Activated CD8-positive, alpha-beta memory T cell treated with anti-CD3 and anti-CD28 coated beads for 4 hours (primary cell): ENCODE measurements at places on chromosomes 13 and 19.

GRCh38 chr13:114230575-114230974 lies 4.1 kb upstream of the CDC16 start:
- DNase-seq = no peak

DNA sequence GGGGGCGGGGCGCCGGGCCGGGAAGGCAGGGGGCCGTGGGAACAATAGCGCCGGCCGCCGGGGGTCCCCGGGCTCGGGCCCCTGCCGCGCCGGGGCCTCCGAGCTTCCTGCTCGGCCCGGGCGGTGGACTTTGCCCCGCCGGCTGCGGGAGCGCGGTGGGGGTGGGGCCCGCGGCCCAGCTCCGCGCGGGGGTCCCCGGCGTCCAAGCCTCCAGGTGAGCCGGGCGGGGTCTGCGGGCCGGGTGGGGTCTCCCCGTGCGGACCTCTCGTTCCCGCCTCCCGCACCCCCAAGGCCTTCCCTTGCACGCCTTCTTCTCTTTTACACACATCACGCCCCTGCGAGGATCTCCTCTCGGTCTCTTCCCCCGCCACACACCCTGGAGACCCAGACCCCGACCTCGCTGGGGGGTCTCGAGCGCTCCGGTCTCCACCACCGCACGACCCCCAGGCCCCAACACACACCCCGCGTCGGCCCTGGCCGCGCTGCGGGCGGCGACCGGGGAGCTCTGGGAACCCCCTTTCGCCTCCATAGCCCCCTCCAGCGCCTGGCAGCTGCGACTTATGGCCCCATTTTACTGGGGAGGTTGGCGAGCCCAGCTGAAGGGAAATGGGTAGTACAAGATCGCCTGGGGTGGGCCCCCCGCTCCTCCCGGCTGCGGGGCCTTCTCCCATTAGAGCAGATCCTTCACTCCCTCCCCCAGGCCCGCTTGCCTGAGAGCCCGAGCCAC lies 711 bp downstream of the CAMSAP3 start:
- DNase-seq = no peak

- no peak for DNase-seq
Measured at GRCh38 chr13:110250258-110250891, 56.6 kb downstream of the COL4A1 start.

- DNase-seq = no peak
Measured at GRCh38 chr13:78997902-78998629, 339.1 kb upstream of the OBI1 start.

DNA sequence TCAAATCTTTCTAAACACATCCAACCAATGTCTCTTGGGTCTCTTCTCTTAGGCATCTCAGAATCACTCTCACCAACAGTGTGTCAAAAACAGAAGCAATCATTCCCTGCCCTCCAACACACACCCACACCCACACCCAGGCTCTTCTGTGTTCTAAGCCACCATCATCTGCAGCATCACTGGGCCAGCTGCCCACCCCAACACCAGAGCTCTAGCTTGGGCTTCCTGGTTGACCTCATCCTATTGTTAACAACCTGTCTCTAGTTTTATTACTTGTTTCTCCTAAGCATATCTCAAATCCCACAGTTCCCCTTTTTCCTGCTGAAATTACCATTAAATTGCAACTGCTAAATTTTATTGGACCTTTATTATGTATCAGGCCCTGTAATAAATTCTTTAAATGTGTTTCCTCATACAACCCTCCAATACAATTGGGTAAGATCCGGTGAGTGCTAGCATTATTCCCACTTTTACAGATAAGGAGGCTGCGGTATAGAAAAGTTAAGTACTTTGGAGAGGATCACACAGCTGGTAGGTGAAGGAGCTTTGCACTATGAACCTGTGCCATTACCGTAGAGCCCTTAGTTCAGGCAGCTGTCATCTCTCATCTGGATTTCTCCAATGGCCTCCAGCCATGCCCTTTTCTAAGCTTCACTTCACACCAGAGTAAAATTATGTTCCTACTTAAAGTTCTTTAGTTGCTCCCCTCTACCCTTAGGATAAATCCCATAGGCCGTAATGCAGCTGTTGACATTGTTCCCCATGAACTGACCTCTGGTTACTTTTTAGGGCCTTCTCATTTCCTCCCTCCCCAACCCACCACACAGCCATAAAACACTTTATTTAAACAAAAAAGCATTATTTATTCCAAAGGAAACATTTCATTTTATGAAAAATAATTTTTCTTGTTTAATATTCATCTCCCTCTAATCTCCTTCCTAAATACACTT lies 227.7 kb downstream of the B3GLCT start:
- DNase-seq = no peak

DNA sequence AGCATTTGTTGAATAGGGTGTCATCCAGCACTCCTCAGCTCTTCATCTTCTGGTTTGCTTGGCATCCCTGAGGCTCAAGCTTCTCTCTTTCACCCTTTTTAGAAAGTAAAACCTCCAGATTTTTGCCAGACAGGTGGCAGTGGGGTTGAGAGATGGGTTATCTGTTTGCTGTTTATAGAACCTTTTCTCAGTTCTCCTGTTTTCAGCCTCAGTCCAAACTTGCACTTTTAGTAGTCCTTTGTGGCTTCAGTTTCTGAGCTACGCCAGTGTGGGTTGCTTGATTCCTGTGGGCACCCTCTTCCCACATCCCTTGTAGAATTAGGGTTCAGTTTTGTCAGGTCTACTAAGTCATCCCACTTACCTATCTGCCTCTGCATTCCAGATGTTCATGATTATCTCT lies 147.9 kb downstream of the PAN3 start:
- no peak for DNase-seq

DNA sequence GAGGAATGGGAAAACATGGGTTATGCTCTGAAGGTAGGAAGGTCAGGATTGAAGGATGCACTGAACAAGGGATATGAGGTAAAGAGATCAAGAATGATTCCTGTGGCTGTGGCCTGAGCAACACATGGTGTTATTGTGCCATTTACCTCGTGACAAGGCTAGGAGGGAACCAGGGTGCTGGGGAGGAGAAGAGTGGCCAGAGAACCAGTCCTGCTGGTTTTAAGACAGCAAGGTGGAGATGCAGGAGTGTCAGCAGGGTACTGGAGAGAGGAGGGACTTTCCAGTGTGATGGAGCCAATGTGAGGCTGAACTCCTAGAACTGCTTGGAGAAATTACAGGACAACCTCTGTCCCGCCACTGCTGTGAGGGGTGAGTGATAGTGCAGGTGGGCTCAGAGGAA lies 282.4 kb downstream of the MYO16 start:
- no peak for DNase-seq

- no peak for DNase-seq
Measured at GRCh38 chr13:25868490-25868889, 183.3 kb downstream of the SHISA2 start.

GRCh38 chr19:28485292-28485691 lies 727.7 kb downstream of the UQCRFS1 start:
- DNase-seq = no peak

DNA sequence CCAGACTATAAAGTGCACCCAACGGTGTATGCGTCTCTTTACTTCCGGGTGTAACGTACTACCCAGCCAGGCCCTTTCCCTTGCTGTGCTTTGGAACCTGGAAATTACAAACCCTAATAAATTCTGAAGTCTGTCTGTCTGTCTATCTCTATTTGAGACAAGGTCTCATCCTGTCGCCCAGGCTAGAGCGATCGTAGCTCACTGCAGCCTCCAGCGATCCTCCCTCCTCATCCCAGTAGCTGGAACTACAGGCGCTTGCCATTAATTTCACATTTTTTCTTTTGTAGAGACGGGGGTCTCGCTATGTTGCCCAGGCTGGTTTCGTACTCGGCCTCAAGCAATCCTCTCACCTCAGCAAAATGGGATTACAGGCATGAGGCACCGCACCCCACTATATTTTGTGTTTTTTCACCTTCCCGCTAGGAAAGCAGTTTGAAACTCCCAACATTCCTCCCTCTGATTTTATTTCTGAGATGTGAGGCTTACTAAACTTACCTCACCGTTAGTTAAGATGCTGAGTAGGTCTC lies 469 bp upstream of the RNF6 start:
- DNase-seq = no peak

GRCh38 chr19:52101866-52102562 lies 6.4 kb upstream of the ZNF841 start:
- no peak for DNase-seq

DNA sequence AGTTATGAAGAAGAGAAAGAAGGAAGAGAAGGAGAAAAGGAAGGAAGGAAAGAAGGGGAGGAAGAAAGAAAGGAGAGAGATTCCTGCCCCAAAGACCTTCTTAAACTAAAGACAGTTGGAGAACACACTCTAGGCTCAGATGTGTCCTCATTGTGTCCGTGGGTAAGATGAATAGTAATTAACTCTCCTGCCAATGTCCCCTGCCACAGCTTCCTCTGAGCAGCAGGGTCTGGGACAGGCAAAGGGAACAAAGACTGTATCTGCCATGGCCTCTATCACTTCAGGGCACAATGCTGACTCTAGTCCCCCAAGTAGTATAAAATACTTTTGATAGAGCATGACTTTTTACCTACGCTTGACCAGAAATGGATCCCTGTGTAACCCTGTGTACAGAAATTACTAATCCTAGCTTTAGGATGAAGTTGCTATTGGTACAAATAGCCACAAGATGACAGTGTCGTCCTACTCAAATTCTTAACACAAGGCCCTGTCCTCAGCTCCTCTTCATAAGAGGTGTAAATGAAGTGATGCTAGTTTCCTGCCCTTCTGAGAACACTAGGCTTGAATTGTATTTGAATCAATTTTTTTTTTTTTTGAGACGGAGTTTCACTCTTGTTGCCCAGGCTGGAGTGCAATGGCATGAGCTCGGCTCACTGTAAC lies 186.2 kb upstream of the GPR12 start:
- no peak for DNase-seq

- no peak for DNase-seq
Measured at GRCh38 chr13:52147225-52147624, 12.2 kb downstream of the NEK3 start.

- DNase-seq = no peak
Measured at GRCh38 chr13:31937436-31937835, 94.1 kb upstream of the FRY start.

DNA sequence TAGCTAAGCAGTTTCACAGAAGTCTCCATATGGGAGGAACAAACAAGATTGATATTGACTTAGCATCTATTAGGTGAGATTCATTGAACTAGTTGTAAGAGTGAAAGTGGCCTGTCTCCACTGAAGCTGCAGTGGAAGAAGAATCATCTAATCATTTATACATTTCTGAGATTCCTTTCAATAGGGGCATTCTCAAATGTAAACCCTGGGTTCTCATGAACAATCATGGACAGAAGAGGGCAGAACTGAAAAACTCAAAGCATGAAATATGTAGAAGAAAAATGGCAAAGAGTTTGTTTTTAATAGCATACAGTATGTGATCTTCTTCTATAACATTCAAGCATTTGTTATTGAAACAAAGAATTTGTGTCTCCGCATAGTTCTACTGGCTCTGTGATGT lies 17.6 kb upstream of the POSTN start:
- no peak for DNase-seq

- no peak for DNase-seq
Measured at GRCh38 chr19:19230999-19231398, 19.2 kb downstream of the NCAN start.
